ENCODE measurements at places on chromosomes 6 and 20. TPM values are rescaled to one million over a fixed set of nuclear protein-coding genes. Genes with fewer than 3 reads are reported as not detected.

- H3K27me3 ChIP-seq = no peaks in the 10 kb centered on the region
- H3K36me3 ChIP-seq = no peaks in the 10 kb centered on the region
- no peak overlapping the region for H3K4me3 ChIP-seq
- no peaks in the 10 kb centered on the region for H3K4me1 ChIP-seq
Observed at GRCh38 chr6:22298475-22298890, 1.6 kb upstream of the PRL start.

GRCh38 chr6:33751771-33752645, 5.3 kb upstream of the IP6K3 start:
- no peaks in the 10 kb centered on the region for H3K4me1 ChIP-seq
- no peaks in the 10 kb centered on the region for H3K36me3 ChIP-seq

PTCRA gene
- not detected for total RNA-seq

KCNK15 gene
- total RNA-seq = not detected

GRCh38 chr6:56399250-56399671, 151.9 kb upstream of the COL21A1 start:
- H3K4me1 ChIP-seq = no peaks in the 10 kb centered on the region
- no peak for DNase-seq
- H3K4me3 ChIP-seq = no peak overlapping the region
- H3K27ac ChIP-seq = no peak overlapping the region

DNA sequence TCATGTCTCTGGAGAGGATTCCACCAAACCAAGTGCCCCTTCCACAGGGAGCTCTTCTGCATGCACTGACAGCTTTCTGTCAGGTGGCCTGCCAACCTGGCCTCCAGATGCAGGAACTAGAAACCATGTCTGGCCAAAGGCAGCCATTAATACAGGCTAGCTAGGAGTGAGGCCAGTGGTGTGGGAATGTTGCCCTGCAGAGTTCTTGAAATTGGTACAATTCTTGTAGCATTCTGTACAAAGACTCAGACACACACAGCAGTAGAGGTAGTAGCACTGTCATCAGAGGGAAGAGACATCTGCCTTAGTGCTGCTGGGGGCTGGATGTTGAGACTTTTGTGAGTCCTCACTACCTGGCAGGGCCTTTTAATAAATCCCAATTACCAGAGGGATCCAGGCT, 48.8 kb downstream of the RNF24 start:
- H3K27ac ChIP-seq = no peak overlapping the region
- DNase-seq = no peak
- no peak overlapping the region for H3K4me3 ChIP-seq
- H3K27me3 ChIP-seq = no peaks in the 10 kb centered on the region
- H3K36me3 ChIP-seq = peaks cover 27% of the 10 kb centered on the region
- H3K4me1 ChIP-seq = peaks cover 2% of the 10 kb centered on the region

SEMG1 gene
- not detected for total RNA-seq

DNA sequence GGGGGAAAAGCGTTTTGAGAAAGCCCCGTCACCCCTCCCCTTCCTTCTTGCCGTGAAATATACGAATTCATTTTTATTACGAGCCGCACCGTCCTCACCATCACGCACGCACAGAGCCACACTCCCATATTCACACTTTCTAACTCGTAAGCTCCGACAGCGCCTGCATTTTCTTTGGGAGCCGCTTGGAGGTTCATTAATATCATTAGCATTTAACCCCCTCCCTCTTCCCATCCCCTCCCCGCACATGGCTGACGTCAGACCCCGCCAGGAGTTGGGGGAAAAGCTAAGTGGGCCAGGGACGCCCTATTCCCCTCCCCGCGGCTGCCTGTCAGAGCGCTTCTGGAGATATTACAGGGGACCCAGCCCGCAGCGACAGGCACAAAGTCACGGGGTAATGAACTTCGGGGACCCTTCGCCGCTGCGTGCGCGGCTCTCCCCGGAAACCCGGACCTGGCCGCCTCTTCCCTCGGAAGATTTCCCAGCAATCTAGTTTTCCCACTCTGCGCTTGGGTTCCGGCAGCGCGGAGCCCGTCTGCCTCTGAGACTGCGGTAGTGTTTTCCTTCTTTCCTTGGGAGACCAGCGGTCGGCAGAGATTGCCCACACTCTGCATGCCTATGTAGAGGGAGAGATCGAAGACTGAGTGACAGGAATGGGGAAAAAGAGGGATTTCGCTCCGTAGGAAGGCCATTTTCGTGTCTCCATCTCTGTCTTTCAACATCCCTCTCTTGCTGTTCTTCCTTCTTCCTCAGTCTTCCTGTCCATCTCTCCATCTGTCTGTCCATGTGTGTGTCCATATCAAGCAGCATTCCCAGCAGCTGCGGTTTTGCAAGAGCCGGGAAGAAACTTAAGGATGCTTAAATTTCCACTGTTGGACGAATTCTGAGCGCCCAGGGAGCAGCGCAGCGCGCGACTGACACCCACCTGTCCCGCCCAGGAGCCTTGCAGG, at the start of gene NR2E1:
NR2E1 (plus strand) TSS at position 309 of the 950 bp plus-strand sequence. CDS start 744 bp downstream, outside the sequence.
- peaks cover 94% of the 10 kb centered on the region for H3K27me3 ChIP-seq
- no peak for DNase-seq
- peak within 1 kb of the TSS; percentile 48 for H3K4me3 ChIP-seq
- H3K36me3 ChIP-seq = peaks cover 3% of the 10 kb centered on the region
- H3K27ac ChIP-seq = peak within 1 kb of the TSS; percentile 69

DNA sequence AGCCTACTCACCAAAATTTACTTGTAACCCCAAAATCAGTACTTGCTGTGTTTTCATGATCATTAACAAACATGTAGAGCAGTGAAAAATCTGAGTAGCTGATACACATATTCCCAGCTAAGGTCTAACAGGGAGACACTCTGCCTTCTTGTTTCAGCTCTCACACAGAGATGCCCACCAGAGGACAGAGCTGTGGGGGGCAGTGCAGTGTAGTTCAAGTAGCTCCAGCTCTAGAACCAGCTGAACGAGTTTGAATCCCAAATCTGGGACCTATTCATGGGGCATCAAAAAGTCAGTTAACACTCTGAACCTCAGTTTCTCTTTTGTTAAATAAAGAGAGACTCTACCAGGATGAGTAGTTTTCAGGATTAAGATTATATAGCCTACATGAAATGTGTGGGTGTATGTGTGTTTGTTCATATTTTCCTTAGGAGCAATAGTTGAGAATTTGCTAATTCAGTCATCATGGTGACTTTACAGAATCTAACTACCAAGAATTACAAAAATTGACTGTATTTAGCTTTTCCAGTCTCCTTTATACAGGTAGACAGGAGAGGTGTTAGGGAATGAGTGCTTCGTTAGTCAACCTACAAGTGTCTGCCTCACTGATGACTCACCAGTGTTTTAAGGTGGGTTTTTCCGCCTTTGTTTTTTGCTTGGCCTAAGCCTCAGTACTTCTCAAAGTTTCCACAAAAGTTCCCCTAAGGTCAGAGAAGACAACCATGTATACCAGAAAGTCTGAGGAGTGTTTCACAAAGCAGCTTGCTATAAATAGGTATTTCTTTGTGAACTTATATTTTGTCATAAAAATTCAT, 164.0 kb upstream of the RUNX2 start:
- no peak overlapping the region for H3K27ac ChIP-seq
- H3K36me3 ChIP-seq = peaks cover 9% of the 10 kb centered on the region
- peaks cover 15% of the 10 kb centered on the region for H3K4me1 ChIP-seq

ULBP1 gene
- 0.67 TPM for total RNA-seq

- peaks cover 25% of the 10 kb centered on the region for H3K27me3 ChIP-seq
- peaks cover 24% of the 10 kb centered on the region for H3K4me1 ChIP-seq
- H3K27ac ChIP-seq = peak overlapping the region; percentile 55
- DNase-seq = peak; percentile 57
- H3K36me3 ChIP-seq = no peaks in the 10 kb centered on the region
- peak overlapping the region; percentile 58 for H3K4me3 ChIP-seq
Observed at GRCh38 chr6:150417899-150418826, 49.4 kb downstream of the IYD start.

DNA sequence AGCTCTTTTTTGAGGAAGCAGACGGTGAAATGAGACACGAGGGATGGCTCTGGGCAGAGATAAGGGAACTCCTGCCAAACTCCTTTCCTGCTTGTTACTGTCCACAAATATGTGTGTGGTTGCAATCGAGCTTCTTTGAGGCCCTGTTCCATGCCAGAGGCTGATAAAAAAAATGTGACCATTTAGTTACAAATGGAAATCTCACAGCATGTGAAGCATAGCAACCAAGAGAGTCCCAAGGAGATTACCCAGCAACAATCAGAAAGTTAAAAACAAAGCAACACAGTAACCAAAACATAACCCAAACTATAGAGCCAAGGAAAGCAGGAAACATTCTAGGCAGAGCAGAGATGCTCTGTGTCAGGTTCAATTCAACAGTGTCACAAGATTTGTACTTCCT, 35.4 kb upstream of the HMGN3 start:
- no peaks in the 10 kb centered on the region for H3K4me1 ChIP-seq
- no peak overlapping the region for H3K4me3 ChIP-seq
- no peak for DNase-seq
- H3K36me3 ChIP-seq = no peaks in the 10 kb centered on the region

USP49 gene
- total RNA-seq = 7.0 TPM

DNA sequence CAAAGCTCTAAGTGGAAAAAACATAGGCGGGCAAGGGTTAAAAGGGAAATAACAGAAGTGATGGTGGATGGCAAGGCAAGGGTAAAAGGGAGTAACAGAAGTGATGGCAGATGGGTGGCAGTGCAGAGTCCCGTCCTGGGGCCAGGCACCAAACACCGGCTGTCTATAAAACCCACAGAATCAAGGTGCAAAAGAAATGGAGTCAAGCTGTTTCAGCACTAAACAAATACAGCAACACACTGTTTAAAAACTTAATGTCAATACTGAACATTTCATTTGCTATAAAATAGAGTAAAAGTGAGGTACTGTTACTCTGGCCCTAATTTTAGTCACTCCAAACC, 87.6 kb downstream of the MAN1A1 start:
- H3K27ac ChIP-seq = no peak overlapping the region
- H3K4me3 ChIP-seq = no peak overlapping the region
- no peaks in the 10 kb centered on the region for H3K27me3 ChIP-seq

PDSS2 gene
- total RNA-seq = 13.9 TPM

- H3K4me3 ChIP-seq = no peak overlapping the region
- no peaks in the 10 kb centered on the region for H3K27me3 ChIP-seq
- no peaks in the 10 kb centered on the region for H3K4me1 ChIP-seq
- peak; percentile 25 for DNase-seq
- peak overlapping the region; percentile 27 for H3K27ac ChIP-seq
Observed at GRCh38 chr20:32155017-32155981, 45.8 kb downstream of the TM9SF4 start.

DNA sequence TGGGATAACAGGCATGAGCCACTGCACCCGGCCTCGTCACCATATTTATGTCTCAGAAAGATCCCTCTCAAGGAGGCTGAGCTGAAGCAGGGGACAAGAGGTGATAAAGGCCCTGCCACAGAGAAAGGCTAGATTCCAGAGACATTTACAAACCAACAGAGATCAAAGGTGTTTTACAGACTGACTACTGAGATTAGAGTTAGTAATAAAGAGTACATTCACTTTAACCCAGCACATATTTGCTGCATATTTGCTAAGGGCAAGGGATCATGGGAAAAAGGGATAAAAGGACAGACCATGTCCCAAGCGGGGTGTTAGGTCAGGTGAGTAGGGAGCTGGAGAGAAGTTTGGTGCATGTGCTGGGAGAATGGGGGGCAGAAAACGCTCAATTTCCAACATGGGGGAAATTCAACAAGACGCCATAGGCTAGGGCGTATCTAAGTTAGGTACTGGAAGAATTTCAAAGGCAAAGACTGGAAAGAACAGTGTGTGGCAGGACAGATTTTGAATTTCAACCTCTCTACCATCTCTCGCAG, 43.8 kb upstream of the SEC63 start:
- no peak for DNase-seq
- H3K4me1 ChIP-seq = no peaks in the 10 kb centered on the region
- no peak overlapping the region for H3K27ac ChIP-seq
- H3K36me3 ChIP-seq = no peaks in the 10 kb centered on the region
- H3K27me3 ChIP-seq = peaks cover 7% of the 10 kb centered on the region
- H3K4me3 ChIP-seq = no peak overlapping the region

DNA sequence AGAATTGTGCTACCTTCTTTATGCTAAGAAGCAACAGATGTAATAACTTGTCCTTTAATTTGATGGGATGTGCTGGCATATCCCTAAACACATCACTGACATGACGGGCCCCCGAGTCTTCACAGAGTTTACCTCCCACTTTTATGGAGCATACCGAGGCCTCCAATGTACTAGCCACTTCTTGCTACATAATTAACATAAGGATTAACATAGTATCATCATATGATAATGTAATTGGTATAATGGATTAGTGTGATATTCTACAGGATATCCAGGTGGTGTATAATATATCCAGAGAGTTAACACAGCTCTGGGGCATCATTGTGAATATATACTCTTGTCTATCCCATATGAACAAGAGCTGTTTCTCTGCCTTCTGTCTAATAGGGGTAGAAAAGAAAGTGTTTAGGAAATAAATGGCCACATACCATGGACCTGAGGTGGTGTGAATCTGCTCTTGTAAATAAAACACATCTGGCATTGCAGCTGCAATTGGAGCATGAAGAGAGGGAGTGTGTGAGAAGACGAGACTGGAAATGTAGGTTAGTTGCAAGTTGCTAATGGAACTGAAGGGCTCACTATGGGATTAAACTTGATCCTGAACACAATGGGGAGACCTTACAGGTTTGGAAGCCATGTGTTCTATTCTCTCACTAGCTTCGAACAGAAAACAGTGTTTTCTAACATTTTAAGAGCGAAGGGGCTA, 102.3 kb downstream of the IYD start:
- H3K27me3 ChIP-seq = peaks cover 6% of the 10 kb centered on the region
- no peak overlapping the region for H3K4me3 ChIP-seq
- no peaks in the 10 kb centered on the region for H3K36me3 ChIP-seq
- DNase-seq = no peak
- no peaks in the 10 kb centered on the region for H3K4me1 ChIP-seq

GRCh38 chr6:118580585-118581419, 32.7 kb downstream of the PLN start:
- H3K27ac ChIP-seq = peak overlapping the region; percentile 79
- H3K4me3 ChIP-seq = no peak overlapping the region
- DNase-seq = peak; percentile 35
- H3K36me3 ChIP-seq = peaks cover 66% of the 10 kb centered on the region
- H3K27me3 ChIP-seq = no peaks in the 10 kb centered on the region

DNA sequence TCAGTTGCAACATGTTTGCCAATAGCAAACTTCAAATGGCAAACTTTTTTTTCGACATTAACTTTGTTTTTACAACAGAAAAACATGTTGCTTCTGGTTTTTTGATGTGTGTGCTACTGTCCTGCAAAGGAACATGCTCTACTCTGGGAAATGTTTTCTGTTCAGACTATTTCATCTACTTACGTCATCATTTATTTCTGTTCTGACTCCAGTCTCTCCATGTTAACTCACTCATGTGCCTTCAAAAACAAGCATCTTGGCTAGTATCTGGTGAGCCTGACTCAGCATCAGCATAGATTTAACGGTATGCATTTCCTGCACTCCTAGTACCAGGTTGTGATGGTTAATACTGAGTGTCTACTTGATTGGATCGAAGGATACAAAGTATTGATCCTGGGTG, 36.1 kb upstream of the MAP7 start:
- H3K4me1 ChIP-seq = no peaks in the 10 kb centered on the region
- H3K4me3 ChIP-seq = no peak overlapping the region
- DNase-seq = no peak
- no peaks in the 10 kb centered on the region for H3K27me3 ChIP-seq
- H3K27ac ChIP-seq = peak overlapping the region; percentile 46

PPIL4 gene
- total RNA-seq = 20.1 TPM

BMP6 gene
- not detected for total RNA-seq

CNR1 gene
- not detected for total RNA-seq

C20orf144 gene
- total RNA-seq = 0.15 TPM
